Heart right ventricle (tissue), 16 donors: ENCODE measurements at places on chromosomes 5 and 9. TPM values are rescaled to one million over a fixed set of nuclear protein-coding genes. Genes with fewer than 3 reads are reported as not detected.

Gene OR1J2
- total RNA-seq, result not detected

Gene SLC36A2
- 1.8 TPM for total RNA-seq

Gene FBP2
- 0.51 TPM for total RNA-seq

Gene HMCN2
- total RNA-seq, result 4.6 TPM

Gene VCAN
- 26.9 TPM for total RNA-seq

Gene INSL6
- total RNA-seq, result not detected

Gene FAM163B
- total RNA-seq, result not detected

Gene F2R
- 6.9 TPM for total RNA-seq

Gene CRAT
- 84.7 TPM for total RNA-seq

Gene PCDHA1
- total RNA-seq, result not detected

DNA sequence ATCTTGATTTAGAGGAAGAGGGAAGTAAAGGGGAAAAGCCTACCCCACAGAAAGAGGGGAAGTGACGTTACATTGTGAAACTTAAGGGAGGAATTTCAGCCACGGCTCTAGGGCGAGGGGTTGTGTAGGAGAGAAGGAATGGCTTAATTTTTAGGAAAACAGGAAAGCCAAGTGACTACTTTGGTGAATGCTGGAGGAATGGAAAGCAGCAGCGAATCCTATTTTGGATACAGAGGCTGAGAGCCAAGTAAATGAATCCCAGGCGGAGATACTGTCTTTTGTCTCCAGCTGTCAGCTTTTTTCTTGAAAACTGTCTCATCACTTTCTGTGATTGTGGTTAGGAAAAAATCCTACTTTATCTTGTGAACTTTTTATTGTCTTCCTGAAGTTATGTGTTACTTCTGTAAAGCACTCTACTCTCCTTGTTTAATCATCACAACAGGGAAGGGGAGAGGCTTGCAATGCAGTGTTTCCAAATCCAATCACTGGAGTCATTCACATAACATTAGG is 188.4 kb downstream of the TSSK1B start:
- DNase-seq, result no peak

GRCh38 chr5:109987355-109987754 is 297.6 kb downstream of the MAN2A1 start:
- DNase-seq, result no peak

GRCh38 chr5:158436271-158437065 is 577.5 kb upstream of the CLINT1 start:
- no peak for DNase-seq

DNA sequence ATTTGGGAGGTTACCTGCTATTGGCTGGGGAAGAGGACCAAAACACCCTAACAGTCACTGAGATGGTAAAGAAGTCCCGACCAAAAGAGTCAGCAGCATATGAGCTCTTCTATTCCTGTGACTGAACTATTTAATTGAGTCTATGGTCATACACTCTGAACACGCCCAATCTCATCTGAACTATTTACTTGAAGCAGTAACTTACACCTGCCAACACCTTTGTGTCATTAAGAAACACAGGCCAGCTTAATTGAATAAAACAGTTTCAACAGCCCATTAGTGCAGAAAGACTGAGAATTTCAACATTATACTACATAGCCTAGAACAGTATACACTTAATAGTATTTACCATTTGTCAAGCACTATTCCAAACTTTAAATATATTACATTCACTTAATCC is 47.8 kb downstream of the NR6A1 start:
- no peak for DNase-seq

- no peak for DNase-seq
Measured at GRCh38 chr5:156587012-156587411, 260.0 kb downstream of the SGCD start.

- no peak for DNase-seq
Measured at GRCh38 chr5:62167561-62168057, 138.4 kb upstream of the KIF2A start.

DNA sequence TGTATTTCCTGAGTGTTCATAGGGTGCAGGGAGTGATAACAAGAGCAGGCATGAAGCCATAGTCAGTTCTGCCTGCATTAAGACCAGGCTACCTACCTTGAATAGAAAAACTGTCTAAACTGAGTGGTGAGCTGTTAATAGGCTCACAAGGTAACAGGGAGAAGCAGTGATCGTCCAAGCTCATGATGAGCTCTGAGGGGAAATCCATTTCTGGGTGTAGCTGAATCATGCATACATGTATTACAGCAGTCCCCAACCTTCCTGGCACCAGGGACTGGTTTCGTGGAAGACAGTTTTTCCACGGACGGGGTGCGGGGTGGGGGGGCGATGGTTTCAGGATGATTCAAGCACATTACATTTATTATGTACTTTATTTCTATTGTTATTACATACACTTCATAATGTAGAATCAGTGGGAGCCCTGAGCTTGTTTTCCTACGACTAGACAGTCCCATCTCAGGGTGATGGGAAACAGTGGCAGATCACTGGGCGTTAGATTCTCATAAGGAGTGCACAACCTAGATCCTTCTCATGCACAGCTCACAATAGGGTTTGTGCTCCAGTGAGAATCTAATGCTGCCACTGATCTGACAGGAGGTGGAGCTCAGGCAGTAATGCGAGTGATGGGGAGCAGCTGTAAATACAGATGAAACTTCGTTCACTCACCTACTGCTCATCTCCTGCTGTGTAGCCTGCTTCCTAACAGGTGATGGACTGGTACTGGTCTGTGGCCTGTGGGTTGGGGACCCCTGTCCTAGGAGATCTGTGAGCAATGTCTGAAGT is 100.0 kb upstream of the IL6ST start:
- DNase-seq, result no peak

GRCh38 chr5:143843461-143843860 is 31.5 kb downstream of the HMHB1 start:
- DNase-seq, result no peak

- DNase-seq, result no peak
Measured at GRCh38 chr9:81028504-81028903, 660.8 kb downstream of the TLE1 start.

- no peak for DNase-seq
Measured at GRCh38 chr5:172883066-172883465, 49.0 kb downstream of the ERGIC1 start.

DNA sequence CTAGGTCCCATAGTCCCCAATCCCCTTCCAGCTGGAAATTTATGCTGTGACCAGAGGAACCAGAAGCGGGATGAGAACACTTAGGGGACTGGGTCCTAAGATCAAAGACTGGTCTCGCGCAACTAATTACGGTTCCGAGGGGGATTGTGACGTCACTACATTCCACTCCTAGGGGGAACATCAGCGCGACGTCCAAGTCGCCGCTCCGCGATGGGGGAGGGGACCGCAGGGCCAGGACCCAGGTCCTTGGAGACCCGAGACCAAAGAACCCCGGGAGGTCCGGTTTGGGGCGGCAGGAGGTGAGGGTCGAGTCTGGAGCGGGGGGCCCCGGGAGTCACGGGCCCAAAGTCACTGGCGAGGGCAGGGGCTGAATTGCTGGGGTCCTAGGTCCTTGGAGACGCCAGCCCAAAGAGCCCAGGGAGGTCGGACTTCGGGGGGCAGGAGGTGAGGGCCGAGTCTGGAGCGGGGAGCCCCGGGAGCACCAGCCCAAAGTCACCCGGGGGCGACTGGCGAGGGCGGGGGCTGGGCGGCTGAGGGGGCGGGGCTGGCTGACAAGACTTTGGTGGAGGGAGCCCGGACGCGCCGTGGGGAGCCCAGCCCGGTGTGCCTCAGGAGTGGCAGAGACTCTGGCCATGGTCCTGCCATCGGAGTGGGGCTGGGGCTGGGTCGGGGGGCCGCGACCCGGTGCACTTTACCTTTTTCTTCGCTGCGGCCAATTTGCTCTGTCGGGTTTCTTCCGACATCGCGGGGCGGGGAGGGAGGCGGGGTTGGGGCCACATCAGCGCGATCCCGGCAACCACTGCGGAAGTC is at the start of gene GOLGA2:
Gene GOLGA2 (minus strand): TSS at position 810 of the 810 bp plus-strand sequence. CDS start 31 bp downstream, at position 779.
- DNase-seq, result no peak

DNA sequence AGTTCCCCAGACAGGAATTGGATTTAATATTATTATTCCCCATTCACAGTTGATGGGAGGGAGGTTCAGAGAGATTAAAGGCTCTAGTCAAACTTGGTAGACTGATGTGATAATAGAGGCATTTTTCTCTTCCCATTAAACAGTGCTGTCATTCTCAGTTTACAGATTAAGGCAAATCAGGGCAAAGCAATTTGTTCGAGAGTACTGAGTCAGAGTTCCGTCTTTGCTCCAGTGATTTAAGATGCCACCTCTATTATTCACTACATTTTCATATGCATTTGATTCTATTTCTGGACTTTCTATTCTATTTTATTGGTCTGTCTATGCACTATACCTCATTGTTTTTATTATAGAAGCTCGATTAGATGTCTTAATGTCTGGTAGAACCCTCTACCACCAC is 201.0 kb upstream of the RAI14 start:
- DNase-seq, result no peak

DNA sequence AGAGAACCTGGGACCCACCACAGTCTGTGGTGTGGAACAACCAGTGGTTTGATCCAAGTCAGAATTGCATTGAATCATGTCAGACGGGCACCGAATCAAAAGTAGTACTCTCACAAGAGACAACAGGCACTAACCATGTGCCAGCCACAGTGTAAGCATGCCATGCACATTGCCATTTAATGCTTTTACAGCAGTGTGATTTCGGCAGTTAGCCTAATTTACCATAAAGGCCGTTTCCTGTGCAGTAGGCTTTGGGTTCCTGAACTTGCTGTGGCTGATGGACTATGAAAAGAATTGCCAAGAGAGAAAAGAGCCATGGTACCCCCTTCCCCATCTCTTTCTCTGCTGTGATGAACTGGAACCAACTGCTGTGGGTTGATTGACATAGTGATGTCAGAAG is 540.6 kb downstream of the EBF1 start:
- no peak for DNase-seq

GRCh38 chr5:135719428-135720063 is 114.9 kb upstream of the SLC25A48 start:
- DNase-seq, result no peak

- no peak for DNase-seq
Measured at GRCh38 chr5:176570044-176570443, 20.9 kb downstream of the CDHR2 start.

GRCh38 chr5:161539016-161539415 is 7.5 kb downstream of the GABRB2 start:
- no peak for DNase-seq

GRCh38 chr9:113350107-113350661 is 843 bp downstream of the BSPRY start:
- no peak for DNase-seq

DNA sequence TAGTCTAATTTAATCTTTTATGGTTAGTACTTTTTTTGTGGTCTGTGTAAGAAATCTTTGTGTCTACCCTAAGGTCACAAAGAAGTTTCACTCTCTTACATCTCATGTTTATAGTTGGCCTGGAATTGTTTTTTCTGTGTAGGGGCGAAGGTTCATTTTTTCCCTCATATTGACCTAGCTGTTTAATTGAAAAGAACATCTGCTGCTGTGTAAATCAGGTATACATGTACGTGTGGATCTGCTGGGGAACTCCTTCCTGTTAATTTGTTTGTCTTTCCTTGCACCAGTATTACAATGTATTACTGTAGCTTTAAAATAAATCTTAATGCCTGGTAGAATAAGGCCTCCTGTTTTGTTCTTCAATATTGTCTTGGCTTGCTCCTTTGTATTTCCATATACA is 37.8 kb downstream of the EXOSC2 start:
- no peak for DNase-seq

GRCh38 chr9:135418161-135418560 is 61.4 kb upstream of the PPP1R26 start:
- DNase-seq, result no peak

- DNase-seq, result no peak
Measured at GRCh38 chr9:101677861-101678260, 60.6 kb downstream of the GRIN3A start.

DNA sequence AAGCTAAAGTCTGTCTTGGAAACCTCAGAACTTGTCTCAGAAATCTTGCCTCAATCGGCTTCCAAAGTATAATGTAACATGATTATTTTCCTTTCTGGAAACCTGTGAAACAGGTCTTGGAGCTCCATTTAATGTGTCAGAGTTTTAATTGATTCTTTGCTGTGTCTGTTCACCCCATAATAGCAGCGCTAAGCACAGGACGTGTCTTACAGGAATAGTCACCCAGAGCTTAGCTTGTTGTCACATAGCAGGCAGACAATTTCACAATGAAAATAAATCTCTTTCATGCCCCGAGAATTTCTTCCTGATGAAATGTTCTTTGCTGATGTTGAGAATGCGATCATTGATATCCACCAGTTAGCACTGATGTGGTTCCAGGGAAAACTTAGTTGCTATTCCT is 40.2 kb upstream of the PTPN3 start:
- no peak for DNase-seq

DNA sequence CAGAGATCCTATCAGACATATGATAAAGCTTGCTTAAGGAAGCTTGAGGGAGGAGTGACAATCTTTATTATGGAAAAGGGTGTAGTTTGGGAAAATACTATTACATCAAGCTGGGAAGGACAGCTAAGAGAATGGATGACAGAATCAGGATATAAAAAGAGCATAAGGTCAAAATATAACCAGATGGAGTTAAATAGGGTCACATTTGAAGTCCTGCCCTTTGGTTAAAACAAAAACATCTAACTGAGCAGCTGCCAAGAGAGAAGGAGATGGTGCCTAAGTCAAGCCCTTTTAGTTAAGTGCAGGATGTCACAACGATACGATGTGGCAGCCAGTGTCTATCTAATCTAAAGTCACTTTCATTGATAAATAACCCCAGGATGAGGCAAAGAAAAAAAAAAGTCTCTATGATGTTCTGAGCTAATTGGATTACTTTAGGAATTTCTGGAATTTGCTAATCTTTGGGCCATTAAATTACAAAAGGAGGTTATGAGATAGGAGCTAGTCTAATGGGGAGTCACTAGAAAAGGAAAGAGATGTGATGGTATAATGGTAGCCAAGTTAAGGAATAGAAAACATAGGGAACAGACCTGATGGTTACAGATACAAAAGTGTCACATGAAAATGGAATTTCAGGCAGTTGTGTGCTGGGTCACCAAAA is 365.2 kb downstream of the PDE4D start:
- DNase-seq, result no peak

DNA sequence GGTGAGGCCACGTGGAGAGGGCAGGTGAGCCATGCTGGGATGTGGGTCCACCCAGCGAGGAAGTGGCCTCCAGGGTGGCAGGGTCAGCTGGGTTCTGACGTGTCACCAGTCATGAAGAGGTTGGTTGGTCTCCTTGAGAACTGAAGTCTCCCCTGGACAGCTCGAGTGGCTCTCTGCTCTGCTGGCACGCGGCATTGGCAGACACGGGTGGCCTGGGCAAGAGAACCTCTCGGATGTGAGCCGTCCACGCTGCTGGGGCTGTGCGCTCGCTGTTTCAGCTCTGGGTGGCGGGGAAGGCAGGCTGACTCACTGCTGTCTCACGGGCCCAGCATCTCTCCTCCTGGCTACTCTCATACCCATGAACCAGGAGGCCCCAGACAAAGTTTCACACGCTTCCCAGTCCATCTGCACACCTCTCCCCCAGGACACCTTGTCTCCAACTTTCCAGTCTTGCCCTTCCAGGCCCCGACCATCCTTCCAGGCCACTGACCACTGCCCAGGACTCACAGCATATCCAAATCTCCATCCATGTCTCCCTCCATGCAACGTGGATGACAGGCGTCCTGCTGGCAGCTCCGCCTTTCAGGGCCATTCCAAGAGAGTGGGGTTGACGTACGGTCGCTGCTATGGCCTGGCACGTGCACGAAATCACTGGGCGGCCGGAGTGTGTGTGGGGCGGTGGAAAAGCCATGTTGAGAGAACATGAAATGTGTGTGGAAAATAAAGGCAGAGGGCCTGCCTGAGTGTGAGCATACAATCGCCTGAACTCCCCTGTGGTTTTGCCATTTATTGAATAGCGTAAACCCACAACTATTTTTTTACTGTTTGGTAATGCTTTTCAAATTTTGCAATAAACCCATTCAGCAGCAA is 145.0 kb upstream of the COL5A1 start:
- DNase-seq, result no peak
